Tibial nerve (tissue), 4 donors: ENCODE measurements at places on chromosomes 16 and 17.

DNA sequence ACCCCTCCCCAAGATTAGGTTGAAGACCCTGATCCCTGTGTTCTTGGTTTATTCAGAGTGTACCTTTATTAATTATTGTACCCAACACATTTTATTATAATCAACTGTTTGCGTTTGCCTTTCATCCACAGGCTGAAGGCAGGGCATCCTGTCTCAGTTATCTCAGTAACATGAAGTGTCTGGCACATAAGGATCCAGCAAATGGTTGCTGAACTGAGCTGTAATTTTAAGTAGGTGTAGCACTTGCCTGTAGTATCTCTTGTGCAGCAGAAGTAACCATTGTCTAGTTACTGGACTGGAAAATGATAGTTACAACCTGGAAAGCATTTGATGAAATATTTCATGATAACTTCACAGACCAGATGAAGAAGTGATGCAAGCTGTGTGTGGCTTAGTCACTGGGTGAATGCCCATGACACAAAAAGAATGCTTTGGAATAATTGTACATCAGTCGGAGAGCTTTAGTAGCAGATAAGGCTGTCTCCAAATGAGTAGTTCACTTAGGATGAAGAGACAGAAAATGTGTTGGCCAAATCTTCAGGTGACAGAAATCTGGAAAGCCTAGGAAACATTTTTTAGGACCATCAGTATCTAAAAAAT, 56.6 kb downstream of the ESRP2 start:
- no peak for DNase-seq

GRCh38 chr17:63247706-63248105, 198.4 kb downstream of the CYB561 start:
- no peak for DNase-seq

DNA sequence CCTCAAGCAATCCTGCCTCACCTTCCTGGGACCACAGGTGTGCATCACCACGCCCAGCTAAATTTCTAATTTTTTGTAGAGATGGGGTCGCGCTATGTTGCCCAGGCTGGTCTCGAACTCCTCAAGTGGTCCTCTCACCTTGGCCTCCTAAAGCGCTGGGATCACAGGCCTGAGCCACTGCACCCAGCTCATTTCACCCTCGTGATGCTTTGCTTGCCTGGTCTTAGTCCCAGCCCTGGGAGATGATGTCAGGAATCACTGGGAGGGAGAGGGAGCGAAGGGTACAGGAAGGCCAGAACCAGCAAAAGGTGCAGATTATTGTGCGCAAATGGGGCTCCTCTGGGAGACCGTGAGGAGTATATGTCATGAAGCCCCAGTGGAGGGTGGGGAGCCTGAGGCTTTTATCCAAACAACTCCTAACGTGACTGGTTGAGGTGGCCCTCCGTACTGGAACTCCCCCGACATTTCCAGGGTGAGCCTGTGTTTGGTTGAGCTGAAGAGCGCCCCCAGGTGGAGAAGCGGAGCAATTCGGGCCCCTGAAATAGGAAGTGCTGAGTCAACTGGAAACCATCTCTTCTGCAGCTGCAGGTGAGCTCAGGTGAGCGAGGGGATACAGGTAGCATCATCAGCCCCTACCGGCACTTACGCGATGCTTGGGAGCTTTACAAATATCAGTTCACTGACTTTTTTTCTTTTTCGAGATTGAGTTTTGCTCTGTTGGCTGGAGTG, 41.2 kb upstream of the HAPSTR1 start:
- no peak for DNase-seq

GRCh38 chr17:1362065-1362848, 37.8 kb downstream of the YWHAE start:
- DNase-seq = no peak

- DNase-seq = no peak
Measured at GRCh38 chr16:80824623-80825364, 20.4 kb upstream of the CDYL2 start.

GRCh38 chr17:73874008-73874720, 229.9 kb upstream of the SDK2 start:
- no peak for DNase-seq

GRCh38 chr17:73414171-73414955, 102.6 kb upstream of the CDC42EP4 start:
- no peak for DNase-seq

GRCh38 chr17:81210868-81211267, 11.9 kb downstream of the CEP131 start:
- DNase-seq = no peak

DNA sequence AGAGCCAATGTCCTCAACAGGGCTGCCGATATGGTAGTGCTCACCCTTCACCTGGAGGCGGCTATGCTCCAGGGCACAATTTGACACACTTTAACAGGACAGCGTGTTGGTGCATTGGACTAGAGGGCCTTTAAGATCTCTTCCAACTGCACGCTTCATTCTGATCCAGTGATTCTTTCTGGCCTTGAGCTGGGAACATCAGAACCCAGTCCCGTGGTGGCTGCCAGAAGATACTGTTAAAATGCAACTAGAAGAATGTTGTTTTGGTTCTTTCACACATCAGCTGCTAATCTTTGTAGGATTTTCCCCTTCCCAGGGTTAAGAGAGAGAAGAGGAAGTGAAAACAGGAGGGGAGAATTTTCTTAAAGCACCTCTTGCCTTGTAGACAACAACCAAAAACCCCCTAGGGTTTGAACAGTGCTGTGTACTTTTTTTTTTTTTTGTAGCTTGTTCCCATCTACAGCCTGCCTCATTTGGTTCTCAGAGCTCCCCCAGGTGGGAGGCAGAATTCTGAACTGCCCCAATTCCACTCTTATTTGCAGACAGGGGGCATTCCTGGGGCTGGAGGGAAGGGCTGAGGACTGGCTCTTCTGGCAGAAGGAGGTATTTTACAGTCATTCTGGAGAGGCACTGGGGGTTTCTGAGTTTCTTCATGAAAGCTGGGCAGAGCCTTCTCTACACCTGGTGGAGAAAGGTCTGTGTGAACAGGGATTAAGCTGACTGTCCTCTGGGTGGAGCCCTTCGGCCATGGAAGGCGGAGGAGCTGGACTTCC, 32.4 kb downstream of the SMARCE1 start:
- DNase-seq = no peak

- no peak for DNase-seq
Measured at GRCh38 chr17:80564545-80564944, 19.9 kb downstream of the RPTOR start.
